Right lung (tissue), 10 donors: ENCODE measurements at places on chromosomes 7 and 10. TPM values are rescaled to one million over a fixed set of nuclear protein-coding genes. Genes with fewer than 3 reads are reported as not detected.
A peak's percentile ranks its signal among the peaks of the same experiment; 100 is the strongest.

DNA sequence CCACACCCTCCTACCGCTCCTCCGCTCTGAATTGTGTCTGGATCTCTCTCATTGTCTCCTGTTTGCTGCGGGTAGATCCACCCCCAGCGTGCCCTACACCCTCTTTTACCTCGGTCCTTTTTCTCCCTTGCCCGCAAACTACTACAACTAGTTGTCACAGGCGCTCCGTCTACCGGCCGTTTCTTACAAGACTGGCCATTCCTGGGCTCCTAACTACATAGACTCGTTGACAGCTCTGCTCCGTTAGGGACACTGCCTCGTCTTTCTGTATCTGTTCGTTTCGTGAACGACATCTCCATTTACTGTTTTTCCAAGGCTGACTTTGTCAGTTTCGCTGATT is 786 bp downstream of the TAF3 start:
- DNase-seq = peak; percentile 15

Gene USP6NL
- 19.2 TPM for polyA plus RNA-seq

Gene TRIM73
- polyA plus RNA-seq = 8.1 TPM

DNA sequence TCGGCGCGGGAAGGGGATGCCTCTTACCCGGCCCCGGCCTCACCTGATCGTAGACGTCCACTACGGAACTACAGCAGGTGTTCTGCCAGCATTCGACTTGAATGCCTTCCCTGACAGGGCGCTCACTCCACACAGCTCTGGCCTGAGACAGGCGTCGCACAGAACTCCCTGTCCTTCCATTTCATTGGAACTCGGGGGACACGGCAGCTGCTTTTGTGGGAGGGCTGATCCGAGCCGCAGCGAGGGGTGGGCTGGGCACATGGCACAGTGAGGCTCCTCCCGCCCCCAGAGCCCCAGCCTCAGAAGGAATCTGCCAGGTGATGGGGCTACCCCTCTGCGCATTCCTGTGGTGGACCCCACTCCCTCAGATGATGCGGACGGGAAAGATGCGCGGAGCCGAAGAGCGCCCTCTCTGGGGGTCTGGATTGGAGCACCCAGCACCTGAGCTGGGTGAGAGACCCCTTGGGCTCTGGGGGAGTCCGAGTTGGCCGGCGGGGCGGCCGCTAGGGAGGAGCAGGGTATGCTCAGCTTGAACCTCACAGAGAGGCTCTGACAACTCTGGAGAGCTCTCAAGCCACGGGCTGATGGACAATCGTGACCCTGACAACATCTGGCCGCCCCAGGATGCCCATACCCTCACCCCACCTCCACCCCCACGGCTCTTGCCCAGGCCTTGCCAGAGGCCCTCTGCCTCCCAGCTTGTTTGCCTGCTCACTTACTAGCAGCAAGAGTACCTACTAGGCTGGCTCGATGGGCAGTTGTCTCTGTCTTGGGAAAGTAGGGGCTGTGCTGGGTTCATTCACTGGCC is 36.6 kb downstream of the RASGEF1A start:
- no peak for DNase-seq

DNA sequence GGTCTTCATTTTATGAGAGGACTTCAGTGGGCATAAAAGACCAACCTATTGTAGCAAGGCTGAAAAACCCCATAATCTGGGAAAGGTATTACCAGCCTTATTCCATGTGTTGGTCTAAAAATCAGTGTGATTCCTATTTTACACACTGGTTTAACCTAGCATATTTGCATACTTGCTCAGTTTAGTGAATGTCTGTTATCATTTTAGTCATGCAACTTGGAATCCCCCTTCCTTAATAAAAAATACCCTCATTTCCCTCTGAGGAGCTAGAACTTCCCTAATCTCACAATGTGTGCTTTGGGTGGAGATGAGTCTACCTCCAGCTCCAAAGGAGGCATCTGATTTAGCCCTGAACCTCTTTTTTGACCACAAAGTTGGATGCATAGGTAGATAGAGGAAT is 312.8 kb upstream of the SORCS1 start:
- no peak for DNase-seq

Gene CRHR2
- polyA plus RNA-seq = 0.31 TPM

- DNase-seq = no peak
Measured at GRCh38 chr10:112532956-112533355, 85.9 kb downstream of the VTI1A start.

Gene CELF2
- polyA plus RNA-seq = 40.6 TPM

Gene CALML5
- polyA plus RNA-seq = not detected

- DNase-seq = no peak
Measured at GRCh38 chr10:120824881-120825309, 26.3 kb upstream of the WDR11 start.

- no peak for DNase-seq
Measured at GRCh38 chr10:102982296-102982695, 64.2 kb downstream of the CNNM2 start.

- DNase-seq = no peak
Measured at GRCh38 chr10:108388706-108389105, 1224.2 kb upstream of the SORCS1 start.

DNA sequence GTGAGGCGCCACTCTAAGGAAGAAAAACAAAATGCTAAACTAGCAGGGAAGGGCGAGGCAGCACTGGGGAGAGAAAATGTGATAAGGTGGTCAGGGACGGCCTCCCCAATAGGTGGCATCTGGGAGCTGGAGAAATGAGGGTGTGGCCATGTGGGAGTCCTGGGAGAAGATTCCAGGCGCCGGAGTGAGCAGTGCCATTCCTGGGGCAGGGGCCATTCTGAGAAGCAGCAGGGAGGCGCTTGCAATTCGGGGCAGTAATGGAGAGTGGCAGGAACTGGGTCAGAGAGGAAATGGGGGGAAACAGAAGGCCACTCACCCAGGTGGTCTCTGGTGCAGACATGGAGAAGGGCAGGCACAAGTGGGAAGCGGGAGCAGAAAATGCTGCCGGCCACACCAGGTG is 61.8 kb upstream of the LRRC18 start:
- no peak for DNase-seq

Gene SPDYE2
- polyA plus RNA-seq = 14.3 TPM

- DNase-seq = no peak
Measured at GRCh38 chr7:12578930-12579640, 8.6 kb downstream of the SCIN start.

DNA sequence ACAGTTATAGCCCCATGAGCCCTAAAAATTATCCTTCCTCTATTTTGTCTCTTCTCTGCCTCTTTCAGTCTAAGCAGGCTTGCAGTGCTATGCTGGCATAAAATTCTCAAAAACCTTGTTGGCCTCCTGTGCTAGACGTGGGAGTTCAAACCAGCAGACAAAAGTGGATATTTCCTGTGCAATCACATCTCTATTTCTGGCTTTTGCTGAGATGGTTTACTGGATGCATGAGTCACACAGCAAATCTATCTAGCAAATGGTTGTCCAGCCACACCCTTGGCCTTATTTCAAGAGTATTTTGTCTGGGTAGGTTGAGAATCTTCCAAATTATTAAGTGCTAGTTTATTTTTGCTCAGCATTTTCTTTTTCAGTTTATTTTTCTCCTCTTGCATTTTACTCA is 370.8 kb downstream of the CDC14C start:
- no peak for DNase-seq

Gene SPDYE11
- polyA plus RNA-seq = 1.8 TPM

Gene SPDYE1
- 2.1 TPM for polyA plus RNA-seq

DNA sequence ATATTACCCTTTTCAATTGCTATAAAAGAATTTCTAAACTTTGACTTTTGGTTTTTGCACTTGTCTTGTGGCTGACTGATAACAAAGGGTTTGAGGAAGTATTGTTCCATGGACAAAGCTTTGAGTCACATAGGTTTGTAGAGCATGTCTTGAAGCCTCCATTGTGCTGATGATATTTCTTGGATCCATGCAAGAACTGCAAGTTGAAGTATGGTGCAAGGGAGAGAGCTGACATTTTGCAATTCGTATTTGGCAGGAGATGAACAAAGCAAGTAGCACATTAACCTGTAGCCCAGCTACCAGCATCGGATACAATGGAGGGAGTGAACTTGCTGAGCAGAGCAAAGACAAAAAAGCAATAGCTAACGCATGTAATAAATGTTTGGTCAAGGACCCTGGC is 23.4 kb downstream of the MGAM2 start:
- no peak for DNase-seq

DNA sequence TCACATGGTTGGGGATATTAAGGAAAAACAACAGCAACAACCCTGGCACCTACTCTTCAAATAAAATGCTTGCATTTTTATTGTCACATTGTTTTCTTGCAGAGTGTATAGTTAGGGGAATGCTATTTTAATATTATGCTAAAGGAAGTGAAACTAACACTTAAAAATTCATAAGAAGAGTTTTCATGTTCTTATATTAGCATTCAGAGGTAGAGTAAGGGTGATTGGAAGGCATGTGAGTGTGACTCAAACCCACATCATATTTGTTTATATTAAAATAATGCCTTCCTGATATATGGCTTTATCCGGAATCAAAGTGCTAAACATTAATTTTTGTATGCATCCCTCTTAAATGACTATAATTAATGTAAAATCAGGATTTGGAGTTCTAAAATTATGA is 59.8 kb upstream of the TES start:
- DNase-seq = no peak

- DNase-seq = no peak
Measured at GRCh38 chr10:119316729-119317097, 109.3 kb downstream of the GRK5 start.

Gene TUBB8
- 0.49 TPM for polyA plus RNA-seq

- no peak for DNase-seq
Measured at GRCh38 chr7:152862006-152862405, 102.5 kb downstream of the ACTR3B start.

DNA sequence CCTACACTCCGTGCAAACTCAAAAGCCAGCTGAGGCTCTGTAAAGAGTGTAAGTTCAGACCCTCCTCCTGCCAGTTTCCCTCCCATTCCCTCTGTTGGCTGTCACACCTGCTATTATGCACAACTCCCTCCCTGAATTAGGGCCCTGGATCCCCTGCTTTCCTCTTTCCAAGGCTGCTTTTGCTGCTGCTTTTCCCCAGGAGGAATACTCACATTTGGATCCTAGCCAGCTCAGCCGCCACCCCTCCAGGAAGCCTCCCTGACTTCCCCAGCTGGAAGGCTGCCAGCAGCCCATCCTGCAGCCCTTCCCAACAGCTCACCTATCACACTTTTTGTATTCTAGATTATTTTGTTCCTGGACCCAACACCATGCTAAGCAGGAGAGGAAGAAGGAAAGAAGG is 40.9 kb upstream of the WDR11 start:
- no peak for DNase-seq

Gene FAM24B
- 7.0 TPM for polyA plus RNA-seq

DNA sequence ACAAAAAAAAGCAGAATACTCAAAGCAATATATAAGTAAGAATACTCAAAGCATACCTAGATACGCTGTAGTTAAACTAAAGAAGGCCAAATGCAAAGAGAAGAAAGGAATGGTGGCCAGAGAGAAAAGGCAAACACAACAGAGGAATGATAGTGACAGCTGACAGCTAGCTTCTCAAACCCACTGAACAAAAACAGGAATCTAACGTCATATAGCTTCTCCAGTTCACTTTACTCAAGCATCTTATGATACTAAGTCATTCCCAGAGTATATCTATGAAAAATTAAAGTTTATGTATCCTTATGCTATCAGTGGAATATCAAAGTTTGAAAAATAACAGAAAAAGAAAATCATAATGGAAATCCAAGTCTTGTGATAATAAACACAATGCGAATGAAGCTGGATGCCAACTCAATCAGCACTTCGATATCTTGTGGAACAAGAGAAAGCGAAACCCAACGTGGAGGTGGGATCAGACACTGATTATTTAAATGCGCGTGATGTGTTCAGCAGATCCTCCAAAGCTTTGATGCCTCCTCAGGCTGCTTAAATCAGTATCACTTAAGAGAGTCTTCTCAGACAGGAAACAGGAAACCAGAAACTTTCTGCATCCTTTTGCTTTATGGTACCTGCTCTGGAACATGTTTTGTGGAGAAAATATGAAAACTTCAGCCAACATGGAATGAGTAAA is 102.8 kb downstream of the PIP4K2A start:
- DNase-seq = no peak

Gene HMX2
- not detected for polyA plus RNA-seq

- no peak for DNase-seq
Measured at GRCh38 chr10:5816170-5816569, 2.9 kb upstream of the GDI2 start.

- DNase-seq = no peak
Measured at GRCh38 chr7:20778063-20778721, 8.5 kb downstream of the SP8 start.

DNA sequence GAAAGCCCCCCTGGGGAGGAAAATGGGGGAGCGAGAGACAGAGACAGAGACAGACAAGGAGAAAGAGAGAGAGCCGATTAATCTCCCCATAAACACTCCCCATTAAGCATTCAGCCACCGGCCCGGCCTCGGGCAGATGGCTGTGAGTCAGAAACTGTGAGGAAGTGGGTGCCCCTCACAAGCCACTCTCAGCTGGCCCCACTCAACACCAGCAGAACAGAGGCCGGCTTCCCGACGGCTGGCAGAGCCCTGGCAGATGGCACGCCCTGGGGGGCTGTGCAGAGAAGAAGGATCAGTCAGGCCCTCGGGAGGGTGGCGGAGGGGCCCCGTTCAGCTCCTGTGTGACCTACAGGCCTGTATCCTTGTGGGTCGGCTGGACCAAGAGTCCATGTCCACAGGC is 41.2 kb downstream of the CAMK2B start:
- no peak for DNase-seq

GRCh38 chr7:218316-218715 is 25.9 kb downstream of the FAM20C start:
- DNase-seq = no peak

DNA sequence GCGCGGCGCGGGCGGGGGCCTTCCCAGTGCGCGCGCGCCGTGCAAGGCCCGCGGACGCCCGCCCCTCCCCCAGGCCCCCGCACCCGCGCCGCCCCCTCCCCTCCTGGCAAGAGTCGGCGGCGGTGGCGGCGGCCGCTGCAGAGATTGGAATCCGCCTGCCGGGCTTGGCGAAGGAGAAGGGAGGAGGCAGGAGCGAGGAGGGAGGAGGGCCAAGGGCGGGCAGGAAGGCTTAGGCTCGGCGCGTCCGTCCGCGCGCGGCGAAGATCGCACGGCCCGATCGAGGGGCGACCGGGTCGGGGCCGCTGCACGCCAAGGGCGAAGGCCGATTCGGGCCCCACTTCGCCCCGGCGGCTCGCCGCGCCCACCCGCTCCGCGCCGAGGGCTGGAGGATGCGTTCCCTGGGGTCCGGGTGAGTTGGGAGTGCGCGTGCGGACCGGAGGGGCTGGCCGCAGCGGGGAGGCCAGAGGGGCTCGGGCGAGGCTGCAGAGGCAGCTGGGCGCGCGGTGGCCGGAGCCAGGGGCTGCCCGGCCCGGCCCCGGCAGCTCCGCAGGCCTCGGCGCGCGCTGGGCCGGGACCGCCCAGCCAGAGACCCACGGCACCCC is at the start of gene BMPR1A:
BMPR1A (plus strand) TSS at position 109 of the 602 bp plus-strand sequence. CDS start 119,400 bp downstream, outside the sequence.
- DNase-seq = no peak

DNA sequence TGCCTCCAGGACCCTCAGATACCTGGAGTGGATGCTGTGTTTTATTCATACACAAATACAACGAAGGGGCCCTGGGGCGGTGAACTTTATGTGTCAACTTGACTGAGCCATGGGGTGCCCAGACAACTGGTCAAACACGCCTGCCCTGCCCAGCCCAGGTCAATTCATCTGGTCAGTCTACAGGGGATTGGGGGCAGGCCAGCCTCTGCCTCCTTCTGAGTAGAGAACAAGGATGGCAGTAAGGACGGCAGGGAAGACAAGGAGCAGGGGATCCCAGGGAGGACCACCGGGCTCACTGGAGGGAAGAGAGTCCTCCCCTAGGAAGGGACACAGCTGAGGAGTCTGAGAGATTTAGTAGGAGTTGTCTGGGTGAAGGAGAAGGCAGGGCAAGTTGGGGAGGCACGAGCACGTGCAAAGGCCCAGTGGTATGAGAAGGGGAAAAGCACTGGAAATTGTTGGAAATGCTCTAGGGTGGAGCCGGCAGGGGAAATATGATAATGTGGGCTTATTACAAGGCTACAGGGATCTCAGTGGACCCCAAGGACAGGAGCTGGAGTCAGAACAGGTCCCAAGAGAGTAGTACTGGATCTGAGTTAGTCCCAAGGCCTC is 63.4 kb downstream of the MYL10 start:
- no peak for DNase-seq
